ENCODE measurements at places on chromosomes 11 and 22.

DNA sequence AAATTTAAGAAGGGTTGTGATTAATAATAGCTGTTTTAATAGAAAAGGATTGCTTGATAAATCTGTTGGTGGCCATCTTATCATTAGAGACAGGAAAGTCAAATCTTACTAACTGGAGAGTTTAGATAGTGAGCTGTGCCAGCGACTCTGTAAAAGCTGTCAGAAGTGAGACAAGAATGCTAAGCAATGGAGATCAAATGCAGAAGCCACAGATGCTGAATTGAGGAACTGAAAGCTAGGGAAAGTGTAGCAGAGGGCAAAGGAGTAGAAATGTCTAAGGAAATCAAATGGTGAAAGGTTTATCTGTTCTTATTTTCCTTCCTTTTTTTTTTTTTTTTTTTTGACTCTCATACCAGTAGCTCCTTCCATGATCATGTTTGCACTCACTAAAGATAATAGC, 13.7 kb downstream of the MS4A13 start:
- no peak for DNase-seq

DNA sequence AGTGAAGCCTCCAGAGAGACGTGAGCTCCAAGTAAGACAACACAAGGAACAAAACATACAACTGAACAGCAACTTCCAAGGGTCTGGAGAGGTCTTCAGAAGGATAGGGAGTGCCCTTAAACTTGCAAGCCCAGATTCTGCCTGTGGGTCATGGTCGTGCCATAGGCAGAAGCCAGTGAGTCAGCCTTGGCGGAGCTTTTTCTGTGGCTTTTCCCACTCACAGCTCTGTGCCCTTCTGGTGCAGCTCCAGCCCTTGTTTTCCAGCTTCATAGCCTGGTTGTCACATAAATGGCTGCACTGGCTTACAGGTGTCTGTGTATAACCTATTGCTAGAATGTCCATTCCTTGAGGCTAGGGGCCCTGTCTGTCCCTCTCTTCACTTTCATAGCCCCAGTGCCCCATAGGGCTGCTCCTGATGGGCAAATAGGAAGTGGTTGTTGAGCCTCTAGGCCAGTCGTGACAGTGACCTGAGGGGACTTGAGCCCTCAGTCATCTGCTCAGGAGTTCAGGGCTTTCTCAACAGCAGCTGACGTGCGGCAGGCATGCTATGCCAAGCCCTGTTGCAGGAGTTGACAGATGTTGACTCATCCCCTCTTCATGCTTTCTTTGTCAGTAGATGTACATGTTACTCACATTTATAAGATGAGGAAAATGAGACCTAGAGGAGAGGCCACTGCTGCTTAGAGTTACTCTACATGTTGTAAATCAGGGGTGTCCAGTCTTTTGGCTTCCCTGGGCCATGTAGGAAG, 7.4 kb downstream of the MED15 start:
- DNase-seq: no peak

DNA sequence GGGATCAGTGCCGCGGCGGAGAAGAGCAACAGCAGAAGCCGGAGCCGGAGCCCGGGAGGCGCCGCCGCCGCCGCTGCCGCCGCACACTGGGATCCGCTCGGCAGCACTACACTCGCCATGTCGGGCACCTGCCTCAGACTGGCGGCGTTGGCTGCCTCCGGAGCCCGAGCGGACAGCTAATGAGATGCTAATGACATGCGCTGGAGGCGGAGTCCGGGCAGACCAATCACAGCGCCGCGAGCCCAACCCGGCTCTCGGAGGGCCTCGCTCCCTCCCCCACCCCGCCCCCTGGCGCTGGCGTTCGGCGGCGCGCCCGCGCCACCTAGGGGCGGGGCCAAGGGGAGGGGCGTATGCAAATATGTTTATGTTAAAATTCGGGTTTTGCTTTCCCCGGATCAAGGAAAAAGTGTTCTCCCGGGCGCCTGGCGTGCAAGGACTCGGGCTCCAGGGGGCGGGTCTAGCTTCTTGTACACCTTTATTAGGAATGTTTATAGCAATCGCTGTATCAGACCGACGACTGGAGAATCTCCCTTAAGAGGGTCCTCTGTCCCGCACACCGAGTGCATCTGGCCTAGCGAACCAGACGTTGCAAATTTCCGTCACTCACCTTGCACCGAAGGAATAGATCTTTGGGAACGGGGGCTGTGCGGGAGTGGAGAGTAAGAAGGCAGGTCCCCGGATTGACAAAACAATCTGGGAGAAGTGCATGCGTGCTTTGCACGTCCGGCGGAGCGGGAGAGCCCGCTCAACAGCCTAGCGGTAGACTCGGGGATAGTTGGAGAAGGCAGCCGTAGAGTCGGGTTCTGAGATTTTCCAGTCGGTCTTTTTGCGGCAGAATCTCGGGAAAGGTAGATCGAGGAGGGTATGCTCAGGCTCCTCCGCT, at the start of gene CADM1:
TSS of gene CADM1 (minus strand) at position 140 of the 883 bp plus-strand sequence.
- no peak for DNase-seq

- DNase-seq: no peak
These were observed 87.2 kb upstream of the NAV2 start for GRCh38 chr11:19625438-19625837.

DNA sequence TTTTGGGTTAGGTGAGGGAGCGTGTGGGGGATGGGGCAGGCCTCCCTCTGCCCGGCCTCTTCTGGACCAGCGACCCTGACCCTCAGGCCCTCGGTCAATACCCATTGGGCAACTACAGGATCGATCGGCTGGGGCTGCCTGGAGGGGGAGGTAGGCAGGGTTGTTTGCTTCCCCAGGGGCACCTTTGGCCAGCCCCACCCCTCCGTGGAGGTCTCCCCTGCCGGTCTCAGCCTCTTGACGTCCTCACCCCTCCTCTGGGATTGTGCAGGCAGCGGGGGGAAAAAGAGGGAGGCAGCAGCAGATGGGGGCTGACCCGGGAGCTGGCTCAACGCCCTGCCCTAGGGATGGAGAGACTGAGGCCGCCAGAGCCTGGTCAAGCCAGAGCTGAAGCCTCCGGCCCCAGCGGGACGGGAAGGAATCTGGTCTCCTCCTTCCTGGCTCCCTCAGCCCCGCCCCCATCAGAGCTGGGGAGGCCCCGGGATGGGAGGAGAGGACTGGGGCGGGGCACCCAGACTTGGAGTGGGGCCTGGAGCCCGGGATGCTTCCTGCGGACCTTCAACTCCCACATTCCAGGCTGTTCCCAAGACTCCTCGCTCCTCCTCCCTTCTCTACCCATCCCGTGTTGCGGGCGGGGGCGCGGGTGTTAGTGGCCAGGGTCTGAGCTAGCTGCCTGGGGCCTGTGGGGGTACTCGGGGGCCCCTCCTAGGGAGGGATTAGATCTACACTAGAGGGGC, 14.4 kb upstream of the CDC42EP1 start:
- peak; percentile 69 for DNase-seq

- no peak for DNase-seq
These were observed 6.5 kb upstream of the IL10RA start for GRCh38 chr11:117979481-117980211.

DNA sequence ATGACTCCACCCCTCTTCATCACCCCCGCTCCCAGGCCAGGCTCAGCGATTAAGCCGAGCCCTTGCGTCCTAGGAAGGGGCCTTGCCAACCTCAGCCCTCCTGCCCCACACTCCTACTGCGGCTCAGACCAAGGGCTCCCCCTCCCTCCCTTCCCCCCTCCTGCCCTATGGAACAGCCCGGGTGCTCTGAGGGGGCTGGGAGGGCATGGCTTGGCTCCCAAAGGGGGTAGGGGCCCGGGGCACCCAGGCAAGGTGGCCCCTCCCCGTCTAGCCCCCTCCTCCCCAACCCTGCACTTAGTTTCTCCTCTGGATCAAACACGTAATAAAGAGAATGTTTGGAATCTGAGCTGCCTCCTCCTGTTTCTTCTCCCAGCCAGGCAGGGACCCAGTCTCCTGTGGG, 6.3 kb downstream of the RCOR2 start:
- DNase-seq: no peak

DNA sequence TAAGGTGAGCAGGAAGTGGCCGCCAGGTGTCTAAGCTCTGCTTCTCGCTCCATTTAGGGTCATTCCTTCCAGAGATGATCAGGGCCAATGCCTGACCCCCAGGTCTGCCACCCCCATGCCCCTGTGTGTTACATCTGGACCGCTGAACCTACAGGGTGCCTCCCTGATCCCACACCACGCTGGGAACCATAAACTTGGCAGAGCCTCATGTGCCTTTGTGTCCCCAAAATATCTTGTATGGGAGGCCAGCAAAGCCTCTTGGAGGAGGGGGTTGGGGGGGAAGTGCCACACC, 3.7 kb downstream of the TST start:
- DNase-seq: no peak

- DNase-seq: no peak
These were observed 13.2 kb downstream of the ASPHD2 start for GRCh38 chr22:26442086-26442756.

GRCh38 chr11:12278766-12279671, 98.4 kb upstream of the PARVA start:
- no peak for DNase-seq

- no peak for DNase-seq
These were observed at the start of gene VSIG2 for GRCh38 chr11:124751741-124752470. Gene VSIG2 (minus strand): TSS chr11:124752255. CDS start chr11:124752137, 118 bp downstream.

- DNase-seq: peak; percentile 5
These were observed 55.4 kb downstream of the CDON start for GRCh38 chr11:126007238-126007637.

DNA sequence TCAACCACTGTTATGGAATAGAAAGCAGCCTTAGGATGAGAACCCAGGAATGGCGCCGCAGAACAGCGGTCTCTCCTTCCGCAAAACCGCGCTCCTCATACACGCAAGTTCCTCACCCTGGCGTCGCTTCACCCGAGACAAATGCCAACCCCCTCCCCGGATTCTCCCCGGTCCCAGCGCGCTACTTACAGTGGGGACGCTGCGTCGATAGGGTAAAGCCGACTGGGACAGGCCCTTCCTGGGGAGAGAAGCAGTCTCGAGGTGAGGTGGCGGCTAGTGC, 287 bp downstream of the RPS13 start:
- DNase-seq: no peak

DNA sequence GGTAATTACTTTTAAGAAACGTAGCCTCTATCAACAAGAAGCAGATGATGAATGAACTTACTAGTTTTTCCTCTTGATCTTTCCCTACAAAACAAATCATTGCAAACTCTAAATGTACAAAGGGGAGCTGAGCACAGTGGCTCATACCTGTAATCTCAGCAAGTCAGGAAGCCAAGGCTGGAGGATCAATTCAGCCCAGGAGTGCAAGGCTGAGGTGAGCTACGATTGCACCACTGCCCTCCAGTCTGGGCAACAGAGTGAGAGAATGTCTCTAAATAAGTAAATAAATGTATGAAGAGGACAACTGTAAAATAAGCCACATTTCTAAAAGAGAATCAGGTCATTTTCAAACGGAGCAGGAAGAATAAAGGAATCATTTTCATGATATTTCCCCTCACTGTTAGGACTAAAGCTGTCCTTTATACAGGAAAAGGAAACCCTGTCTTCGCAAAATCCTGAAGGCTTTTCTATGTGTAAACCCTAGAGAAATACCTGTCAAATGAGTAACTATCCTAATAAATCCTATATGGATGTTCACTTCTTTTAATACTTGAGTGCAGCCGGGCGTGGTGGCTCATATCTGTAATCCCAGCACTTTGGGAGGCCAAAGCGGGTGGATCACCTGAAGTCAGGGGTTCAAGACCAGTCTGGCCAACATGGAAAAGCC, 41.2 kb downstream of the RRAS2 start:
- DNase-seq: no peak

DNA sequence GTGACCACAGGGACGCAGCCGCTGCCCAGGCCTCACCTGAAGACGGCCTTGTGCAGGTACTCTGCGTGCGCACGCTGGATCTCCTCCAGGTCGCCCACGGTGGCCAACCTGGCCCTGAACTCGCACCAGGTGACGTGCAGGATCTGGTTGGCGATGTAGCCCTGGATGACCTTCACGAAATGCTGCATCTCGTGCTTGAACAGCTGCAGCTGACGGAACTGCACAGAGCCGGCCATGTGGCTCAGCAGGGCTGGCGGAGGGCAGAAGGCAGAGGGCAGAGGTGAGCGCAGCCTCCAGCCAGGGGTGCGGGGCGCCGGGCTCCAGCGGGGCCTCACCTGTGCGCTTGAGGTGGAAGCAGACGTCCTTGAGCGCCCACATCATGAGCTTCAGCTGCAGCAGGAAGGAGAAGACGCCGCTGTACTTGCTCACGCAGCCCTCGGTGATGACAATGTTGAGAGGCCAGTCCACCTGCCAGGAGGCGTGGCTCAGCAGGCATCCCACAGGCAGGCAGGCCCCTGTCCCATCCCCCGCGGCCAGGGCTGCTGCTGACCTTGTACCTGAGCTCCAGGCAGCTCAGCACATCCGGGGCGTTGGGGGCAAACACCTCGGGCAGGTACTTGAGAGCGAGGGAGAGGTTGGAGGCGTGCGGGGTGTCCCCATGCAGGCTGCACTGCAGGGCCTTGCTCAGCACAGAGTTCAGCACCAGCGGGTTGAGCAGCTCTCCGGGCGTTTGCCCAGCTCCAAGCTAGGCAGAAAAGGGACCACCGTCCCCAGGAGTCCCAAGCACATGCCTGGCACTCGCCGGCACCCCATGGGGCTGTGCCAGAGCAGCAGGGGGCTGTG, 17.6 kb downstream of the SELENOO start:
- no peak for DNase-seq

- DNase-seq: no peak
These were observed 165.4 kb downstream of the FEZ1 start for GRCh38 chr11:125330462-125331325.

GRCh38 chr11:72111300-72112142, 974 bp downstream of the ANAPC15 start:
- DNase-seq: no peak

GRCh38 chr11:126483621-126484195, 128.2 kb downstream of the ST3GAL4 start:
- no peak for DNase-seq

GRCh38 chr22:41123151-41123550, 30.8 kb downstream of the EP300 start:
- no peak for DNase-seq

DNA sequence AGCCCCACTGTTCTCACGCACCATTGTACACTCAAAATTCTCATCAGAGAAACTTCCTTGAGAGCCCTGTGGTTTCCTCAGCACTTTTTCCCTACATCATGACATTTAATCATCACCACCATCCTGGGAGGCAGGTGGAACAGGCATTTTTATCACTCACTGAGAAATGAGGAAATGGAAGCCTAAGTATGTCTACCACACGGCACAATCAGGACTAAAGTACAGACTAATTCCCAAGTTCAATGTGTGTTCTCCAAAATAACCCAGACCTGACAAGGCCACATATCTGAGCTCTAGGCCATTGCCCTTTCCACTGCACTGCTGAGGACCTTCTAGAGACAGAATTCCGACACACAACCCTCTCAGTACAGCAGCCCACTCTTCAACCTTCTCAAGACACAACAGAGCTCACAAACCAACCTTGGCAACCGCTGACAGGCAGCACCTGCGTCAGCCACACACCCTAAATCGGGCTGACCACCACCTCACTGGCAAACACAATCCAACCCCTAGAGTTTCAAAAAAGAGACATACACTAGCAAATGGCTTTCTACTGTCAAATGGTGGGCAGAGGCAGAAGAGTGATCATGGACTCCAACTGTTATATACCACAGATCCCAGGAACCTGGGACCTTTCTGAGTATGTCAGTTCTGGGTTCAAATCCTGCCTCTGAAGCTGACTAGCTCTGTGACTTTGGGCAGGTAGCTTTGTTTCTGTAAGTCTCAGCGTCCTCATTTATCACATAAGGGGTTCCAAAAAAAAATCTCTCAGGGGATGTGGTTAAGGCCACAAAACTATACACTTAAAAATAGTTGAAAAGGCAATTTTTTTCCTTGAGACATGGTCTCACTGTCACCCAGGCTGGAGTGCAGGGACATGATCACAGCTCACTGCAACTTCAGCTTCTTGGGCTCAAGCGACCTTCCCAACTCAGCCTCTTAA, 16.3 kb downstream of the SMCO4 start:
- no peak for DNase-seq
